Daoy (cell line): ENCODE measurements at places on chromosomes 1 and 21. TPM values are rescaled to one million over a fixed set of nuclear protein-coding genes. Genes with fewer than 3 reads are reported as not detected.

DNA sequence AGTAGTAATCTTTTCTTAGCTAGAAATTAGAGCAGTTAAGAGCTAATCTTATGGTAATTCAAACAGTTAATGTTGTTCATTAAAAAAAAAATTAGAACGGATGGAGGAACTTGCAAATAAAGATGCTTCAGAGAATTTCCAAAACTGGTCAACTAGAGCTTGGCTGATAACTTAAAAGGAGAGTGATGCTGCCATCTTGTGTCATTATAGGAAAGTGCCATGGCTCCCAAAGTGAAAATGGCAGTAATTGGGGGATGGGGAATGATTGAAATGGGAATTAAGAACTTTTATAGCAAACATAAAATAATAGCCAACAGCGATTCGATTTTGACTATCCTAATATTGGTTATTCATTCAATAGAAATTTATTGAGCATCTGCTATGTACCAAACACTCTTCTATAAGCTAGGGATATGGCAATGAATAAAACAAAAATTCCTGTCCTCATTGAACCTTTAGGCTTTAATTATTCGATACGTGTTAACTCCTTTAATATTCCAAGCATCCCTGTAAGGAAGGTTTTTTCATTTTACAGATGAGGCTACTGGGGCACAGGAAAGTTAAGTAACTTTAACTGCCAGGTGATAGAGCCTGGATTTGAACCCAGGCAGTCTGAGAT lies 5.7 kb upstream of the PLPP3 start:
- peak; percentile 52 for DNase-seq

SLC44A5 gene
- 0.91 and 1.6 TPM in 2 replicates for total RNA-seq

DNA sequence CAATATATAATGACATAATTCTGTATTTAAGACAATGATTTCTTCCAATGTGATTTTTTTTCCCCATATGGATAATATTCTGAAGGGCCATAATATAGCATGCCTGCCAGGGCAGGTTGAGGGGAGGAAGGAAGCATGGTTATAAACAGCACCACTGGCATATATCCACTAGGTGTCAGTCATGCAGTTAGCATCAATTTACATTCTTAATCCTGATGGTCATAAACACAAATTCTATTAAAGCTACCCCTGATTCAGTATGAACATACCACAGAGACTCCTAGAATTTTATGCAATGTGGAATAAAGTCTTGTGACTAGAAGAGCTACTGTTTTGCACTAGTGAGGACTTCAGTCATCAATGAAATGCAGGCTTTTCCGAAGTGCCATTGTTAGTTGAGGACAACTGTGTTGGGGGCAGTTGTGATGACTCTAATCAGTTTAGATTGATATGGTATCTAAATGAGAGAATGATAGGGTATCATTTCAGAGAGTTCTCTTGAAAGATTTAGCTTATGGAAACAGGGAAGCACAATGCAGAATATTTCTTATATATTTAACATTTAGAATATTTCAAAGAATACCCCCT lies 342.7 kb upstream of the NR5A2 start:
- DNase-seq: peak; percentile 59

GRCh38 chr1:244087611-244088010 lies 36.5 kb downstream of the ZBTB18 start:
- no peak for DNase-seq

DNA sequence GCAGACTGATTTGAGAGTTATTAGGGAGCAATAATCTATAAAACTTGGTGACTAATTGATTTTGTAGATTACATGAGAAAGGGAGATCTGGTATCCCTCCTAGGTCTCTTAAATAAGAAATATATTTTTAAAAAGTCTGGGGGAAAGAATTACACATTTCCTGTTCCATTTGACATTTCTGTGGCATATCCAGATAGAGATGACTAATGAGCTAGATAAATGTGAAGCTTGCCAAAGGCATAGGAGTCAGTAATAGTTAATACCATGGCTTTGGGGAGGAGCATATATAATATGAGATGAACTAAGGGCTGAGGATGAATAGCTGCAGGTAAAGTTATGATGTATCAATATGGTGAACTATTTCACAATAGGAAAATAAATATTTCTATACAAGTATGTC lies 663.7 kb downstream of the PTPRC start:
- peak; percentile 8 for DNase-seq

DNA sequence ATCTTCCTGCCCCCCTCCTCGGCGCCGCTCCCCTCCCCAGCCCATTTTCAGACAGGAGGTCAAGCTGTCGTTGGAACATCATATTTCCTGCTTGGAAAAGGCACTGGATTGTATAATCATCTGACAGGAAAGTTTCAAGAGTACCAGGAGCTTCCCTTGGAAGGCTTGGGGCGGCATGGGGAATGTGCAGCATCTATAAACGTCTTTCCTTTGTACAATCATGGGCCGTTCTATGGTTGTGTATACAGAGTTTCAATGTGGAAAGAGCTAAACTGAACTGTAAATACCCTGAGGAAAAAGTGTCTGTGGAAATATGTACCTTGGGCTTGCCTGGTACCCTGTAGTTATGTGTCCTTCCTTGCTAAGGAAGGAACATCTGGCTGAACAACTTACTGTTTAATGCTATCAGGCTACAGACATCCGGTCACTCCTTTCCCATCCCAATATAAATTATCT lies 368.1 kb upstream of the ADGRL2 start:
- DNase-seq: no peak

GRCh38 chr1:28890435-28890834 lies 23.9 kb upstream of the EPB41 start:
- DNase-seq: no peak

OR6N1 gene
- not detected in 2 replicates for total RNA-seq

DNA sequence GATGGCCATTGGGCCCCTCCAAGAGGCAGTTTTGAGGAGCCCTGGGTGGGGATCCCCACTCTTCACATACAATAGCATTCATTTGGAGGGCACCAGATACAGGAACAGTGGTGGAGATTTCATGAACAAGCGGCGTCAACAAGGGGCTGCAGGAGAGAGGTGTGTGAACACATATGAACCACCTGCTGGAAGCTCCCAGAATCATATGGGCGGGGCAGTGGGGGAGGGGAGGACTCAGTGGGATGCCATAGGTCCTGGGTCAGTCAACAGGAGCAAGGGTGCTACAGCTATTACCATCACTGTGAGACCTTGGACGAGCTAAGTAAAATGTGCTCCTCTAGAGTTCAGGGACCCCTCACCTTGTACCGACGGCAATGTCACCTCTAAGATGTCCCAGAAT lies 100.4 kb upstream of the IRF2BP2 start:
- DNase-seq: no peak

DNA sequence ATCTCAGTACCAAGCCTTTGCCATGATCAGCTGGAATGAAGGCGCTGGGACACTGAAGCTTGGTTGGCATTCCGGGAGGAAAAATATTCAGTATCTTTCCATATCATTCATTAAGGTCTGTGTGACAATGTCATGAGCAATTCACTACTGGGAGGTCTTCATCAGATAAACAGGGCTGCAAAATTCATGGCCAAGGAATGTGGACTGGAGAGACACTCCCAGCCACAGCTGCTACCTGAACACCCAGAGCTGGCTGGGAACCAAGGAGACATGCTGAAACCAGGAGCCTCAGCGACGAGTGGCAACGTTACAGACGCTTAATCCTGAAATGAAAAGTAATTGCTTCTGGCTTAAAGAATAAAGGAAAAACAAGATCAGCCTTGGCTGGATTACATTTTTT lies 30.6 kb upstream of the DDAH1 start:
- peak; percentile 95 for DNase-seq

ABCA4 gene
- total RNA-seq: 0.36 and 0.80 TPM in 2 replicates

- no peak for DNase-seq
These were observed 14.0 kb downstream of the SLC66A1 start for GRCh38 chr1:19325958-19326747.

LAMC2 gene
- 1.4 and 1.6 TPM in 2 replicates for total RNA-seq
